ENCODE measurements at places on chromosomes 11 and 22.
A peak's percentile ranks its signal among the peaks of the same experiment; 100 is the strongest.

DNA sequence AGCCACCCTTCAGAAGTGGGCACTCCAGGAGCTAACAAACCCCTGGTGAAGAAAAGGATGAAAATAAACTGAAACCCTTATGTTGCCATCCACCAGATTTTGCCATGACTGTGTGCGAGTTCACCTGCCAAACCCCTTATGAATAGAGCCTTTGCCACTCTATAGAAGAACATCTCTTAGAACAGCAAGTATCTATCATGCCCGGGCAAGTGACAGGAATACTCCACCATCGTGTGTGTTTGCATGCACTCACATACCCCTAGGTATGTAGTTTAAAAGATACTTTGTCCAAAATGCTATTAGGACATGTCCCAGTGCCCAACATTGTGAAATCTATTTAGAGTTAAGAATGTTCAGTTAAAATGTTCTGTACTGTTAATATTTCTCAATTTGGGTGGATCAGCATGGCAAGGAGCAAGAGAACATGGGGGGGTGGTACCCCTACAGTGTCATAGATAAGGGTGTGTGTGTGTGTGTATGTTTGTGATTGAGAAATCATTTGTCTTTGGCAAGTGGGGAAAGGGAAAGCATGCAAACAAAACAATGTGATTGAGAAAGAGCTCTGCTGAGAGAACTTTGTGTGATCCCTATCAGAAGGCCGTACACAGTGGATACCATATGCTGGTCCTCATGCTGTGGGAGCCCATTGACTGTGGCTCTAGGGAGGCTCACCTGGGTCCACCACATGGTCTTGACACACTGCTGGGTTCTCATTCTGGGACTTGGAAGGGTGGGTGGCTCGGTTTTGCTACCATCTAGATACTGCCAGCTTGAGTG is 94.9 kb downstream of the ZBTB16 start:
- DNase-seq, result no peak

GRCh38 chr22:40401532-40401931 is 31.1 kb downstream of the SGSM3 start:
- no peak for DNase-seq

DNA sequence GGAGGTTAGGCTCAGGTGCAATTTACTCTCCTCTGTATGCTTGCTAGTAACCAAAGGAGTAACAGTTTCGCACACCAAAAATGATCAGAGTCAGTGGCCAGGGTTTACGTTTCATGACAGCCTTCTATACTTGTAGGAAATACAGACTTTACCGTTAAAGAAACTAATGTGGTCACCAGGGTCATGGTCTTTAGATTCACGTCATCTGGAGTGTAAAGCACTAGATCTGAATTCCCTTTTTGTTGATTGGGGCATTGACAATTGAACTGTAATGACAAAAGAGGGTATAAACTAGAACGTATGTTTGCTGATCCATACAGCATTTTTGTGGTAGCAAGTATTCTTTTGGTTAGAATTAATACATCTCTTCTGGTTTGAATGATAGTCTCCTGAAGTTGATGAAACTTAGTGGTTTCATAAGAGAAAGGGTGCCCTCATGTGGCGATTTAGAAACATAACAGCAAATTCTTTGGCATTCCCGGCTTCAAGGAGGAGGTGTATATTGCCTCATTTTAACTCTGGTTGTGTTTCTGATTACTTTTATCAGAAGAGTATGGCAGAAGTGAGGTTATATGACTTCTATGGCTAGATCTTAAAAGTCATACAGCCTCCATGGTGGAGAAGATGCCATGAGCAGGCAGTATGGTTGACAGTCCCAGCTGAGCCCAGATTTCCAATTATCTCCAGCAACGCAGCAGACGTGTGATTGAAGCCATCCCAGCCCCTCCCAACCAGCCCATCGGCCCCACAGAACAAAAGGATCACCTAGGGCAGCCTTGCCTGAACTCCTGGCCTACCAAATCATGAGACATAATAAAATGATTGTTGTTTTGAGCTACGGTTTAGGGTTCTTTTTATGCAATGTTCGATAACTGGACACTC is 35.1 kb downstream of the MMP7 start:
- DNase-seq, result no peak

DNA sequence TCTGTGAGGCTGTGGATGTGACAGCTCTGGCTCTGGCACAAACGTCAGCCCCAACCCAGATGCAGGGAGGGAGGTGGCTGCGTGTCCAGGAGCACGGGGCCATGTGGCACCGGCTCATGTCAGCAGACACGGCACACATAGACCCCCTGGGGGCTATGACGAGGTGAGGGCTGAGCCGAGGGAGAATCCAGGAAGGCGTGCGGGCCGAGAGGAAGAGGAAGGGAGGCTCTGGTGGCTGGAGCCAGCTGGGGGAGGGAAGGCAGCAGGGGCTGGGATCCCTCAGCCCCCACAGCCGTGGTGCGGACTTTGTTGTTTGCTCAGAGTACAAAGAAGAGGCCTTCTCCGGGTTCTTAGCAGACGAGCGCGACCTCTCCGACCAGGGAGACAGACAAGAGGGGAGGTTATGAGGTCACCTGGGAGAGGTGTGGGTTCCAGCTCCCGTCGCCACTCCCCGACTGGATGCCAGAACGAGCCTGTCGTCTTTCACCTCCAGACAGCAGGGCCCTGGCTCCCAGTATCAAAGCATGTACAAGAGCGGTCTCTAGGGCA is 46.1 kb downstream of the CDKN1C start:
- no peak for DNase-seq

- no peak for DNase-seq
Observed at GRCh38 chr11:65685981-65686380, 23.3 kb upstream of the RELA start.

DNA sequence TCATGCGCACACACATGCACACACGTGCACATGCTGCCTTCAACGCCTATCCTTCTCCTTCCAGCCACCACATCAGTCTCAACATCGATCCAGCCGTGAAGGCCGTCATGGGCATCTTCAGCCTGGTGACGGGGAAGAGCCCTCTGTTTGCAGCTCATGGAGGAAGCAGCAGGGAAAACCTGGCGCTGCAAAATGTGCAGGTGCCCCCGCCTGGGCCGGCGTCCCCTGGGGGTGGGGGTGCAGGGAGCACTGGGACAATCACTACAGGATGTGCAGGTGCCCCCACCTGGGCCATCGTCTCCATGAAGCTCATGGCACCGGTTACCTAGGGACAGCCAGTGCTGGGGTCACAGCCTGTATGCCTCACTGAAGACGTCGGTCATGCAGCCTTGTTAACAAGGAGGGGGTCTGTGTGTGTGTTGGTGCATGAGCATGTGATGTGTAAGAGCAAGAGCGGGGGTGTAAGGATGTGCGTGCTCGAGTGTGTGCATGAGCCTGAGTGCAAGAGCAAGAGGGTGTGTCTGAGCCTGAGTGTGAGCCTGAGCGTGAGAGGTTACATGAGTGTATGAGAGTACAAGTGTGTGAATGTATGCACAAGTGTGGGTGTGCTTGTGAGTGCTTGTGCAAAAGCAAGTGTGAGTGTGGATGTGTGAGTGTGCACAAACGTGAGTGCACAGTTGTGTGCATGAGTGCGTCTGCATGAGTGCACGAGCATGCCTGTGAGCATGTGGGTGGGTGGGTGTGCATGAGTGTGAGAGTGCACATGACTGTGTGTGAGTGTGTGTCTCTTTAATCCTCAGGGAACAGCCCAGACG is 31.5 kb downstream of the NADSYN1 start:
- DNase-seq, result no peak

DNA sequence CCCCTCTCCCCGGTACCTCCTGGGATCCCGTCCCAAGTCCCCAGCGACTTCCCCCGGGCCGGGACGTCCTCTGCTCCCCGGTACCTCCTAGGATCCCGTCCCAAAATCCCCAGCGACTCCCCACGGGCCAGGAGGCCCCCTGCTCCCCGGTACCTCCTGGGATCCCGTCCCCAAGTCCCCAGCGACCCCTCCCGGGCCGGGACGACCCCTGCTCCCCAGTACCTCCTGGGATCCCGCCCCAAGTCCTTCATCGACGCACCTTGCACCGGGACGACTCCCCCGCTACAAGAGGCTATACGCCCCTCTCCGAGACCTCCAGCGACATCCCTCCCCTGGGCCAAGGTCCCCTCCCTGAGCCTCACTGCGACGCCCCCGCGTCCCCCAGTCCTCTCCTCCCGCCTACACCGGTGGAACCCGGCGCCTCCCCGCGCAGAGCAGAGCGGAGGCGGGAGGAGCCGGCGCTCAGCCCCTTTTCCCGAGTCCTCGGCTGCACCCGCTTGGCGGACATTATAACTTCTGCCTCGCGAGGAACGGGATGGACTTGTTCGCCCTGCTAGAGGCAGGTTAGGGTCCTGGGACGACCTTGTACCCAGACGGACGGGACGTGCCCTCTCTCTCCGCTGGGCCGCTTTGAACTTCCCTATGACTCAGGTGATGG is 912 bp downstream of the KREMEN1 start:
- no peak for DNase-seq

DNA sequence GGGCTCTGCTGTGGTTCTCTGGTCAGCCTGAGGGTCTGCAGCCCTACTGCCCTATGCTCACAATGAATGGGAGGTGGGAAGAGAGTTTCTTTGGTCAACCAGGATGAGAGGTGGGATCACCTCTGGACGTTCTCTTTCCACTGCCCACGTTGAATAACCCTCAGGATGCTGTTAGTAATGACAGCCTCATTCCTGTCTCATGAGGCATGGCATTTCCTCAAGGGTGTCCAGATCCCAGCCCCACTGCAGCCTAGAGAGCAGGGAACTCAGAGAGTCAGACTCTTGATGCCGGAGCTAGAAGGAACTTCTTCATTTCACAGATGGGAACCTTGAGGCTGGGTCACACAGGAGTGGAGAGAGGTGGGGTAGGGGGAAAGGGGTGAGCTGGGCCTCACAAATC is 196.0 kb downstream of the CEP164 start:
- no peak for DNase-seq

- no peak for DNase-seq
Observed at GRCh38 chr11:74462631-74463030, 4.7 kb downstream of the KCNE3 start.

- DNase-seq, result peak; percentile 85
Observed at GRCh38 chr22:17171153-17172028, 12.3 kb upstream of the HDHD5 start.

DNA sequence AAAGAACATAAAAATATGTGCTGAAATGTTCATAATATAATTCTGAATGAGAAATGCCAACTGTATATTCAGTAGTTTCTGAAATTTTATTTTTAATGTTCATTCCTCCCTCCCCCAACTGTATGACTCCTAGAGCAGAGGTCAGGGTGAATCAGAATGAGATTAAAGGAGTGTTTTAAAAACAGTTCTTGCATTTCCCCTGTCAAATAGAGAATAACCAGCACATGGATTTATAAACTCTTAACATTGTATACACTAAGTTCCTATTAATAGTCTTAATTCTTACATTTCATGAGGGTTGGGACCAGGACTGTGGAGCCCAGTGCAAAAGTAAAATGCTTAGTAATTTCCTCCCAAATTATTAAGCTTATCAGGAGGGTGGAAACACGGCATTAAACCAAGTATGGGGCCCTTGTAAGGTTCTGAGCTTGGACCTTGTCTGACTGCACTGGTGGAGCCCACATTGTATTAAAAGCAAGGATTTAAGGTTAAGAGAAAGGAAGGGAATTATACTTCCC is 474.6 kb upstream of the RAG2 start:
- DNase-seq, result no peak

DNA sequence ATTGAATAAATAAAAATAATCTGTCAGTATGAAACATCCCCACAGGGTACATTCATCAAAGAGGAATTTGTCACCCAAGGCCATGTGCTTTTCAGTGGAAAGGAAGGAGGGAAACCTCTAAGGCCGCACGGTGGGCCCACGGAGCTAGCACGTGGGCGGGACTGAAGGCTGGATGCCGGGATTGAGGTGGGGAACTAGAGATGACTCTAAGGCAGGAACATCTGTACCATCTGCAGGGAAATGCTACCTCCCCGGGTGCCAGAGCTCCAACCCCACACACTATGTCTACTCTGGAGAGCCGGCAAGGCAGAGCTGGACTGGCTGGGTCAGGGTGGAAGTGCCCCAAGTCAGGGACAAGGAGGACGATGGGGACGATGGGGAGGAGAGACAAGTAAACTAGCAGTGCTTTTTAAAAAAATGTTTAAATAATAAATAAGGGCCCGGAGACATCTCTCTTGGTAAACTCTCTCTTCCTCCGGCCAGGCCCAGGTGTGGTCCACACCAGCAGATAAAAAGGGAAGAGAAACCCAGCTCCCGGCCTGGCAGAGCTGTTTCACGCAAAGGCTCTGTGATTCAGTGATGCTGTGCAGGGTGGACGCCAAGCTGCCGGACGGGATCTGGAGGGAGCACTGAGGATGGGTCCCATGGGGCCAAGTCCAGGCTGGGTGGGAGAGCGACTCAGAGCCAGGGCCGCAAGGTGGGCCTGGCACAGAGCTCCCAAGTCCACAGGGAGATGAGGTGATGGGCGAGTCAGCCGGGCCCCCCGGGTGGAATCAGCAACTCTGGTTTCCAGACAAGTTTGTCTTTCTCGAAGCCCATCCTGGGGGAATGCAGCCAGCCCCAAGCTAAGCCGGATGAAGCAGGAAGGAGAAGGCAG is 5.8 kb downstream of the LIF start:
- no peak for DNase-seq

- no peak for DNase-seq
Observed at GRCh38 chr11:72826191-72826941, 12.2 kb downstream of the ATG16L2 start.

DNA sequence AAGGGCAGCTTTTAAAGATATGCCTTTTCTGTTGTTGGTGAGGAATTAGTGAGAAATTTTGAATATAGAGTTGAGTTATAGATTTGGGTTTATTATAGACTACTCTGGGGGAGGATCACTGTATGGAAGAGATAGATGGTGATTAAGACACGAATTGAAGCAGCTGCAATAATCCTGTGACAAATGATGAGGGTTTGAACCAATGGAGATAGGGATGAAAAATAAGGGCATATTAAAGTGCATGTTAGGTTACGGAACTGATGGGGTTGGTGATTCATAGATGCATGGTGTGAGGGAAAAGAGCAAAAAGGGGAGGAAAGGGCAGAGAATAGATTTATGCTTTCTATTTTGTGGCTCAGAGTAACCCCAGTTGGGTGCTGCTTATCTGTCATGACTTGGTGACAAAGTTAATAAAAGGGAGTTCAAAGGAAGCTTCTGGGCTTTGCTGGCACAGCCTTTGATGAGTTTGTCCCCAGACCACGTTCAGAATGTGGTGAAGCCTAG is 11.8 kb downstream of the C11orf87 start:
- DNase-seq, result no peak

DNA sequence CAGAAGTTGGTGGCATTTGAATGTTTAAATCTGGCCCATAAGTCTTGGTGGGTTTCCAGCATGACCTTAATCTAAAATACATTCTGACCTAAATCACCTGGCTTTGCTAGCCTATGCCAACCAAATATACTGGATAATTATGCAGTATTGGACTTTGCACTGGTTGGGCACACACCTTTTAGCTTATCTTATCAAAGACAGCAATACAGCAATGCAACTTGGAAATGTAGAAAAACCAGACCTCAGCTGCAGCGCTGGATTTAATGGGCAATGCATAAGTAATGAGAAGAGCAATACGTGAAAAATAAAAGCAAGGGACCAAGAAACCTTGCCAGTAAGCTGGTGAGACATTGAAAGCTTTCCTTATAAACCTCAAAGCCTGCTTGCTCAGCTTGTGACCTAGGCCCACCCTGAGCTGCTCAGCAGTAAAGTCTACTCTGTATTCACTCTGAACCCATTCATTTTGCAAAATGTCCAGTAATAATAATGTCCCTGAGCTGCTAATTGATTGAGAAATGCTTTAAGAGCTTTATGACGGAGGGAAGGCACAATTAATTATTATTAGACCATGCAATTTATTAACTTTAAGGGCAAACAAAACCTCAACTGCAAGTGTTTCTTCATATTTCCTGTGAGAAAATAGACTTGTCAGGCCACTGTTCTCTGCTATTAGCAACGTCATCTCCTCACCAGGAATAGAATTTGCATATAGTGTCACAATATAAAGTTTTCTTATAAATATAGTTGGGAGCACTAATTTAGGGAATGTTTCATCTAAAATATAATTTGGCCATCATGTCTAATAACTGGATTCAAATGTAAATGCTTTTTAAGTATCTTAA is 49.4 kb upstream of the CEP295 start:
- no peak for DNase-seq

All from T1000 (cell line).